ENCODE measurements at places on chromosomes 7 and 10.

DNA sequence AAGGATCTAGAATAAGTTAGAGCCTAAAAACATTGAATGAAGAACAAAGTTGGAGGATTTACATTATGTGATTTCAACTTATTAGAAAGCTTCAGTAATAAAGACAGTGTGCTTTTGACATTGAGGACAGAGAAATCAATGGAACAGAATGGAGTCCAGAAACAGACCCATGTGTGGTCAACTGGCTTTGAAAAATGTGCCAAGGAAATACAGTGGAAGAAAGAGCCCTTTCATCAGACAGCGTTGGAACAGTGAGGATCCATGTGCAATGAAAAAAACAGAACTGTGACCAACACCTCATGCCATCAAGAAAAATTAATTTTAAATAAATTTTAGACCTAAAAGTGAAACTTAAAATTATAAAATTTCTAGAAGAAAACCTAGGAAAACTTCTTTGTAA, 50.6 kb upstream of the LRRC18 start:
- H3K27ac ChIP-seq = no peak overlapping the region
- DNase-seq = no peak
- H3K36me3 ChIP-seq = no peaks in the 10 kb centered on the region
- H3K4me3 ChIP-seq = no peak overlapping the region
- H3K4me1 ChIP-seq = no peaks in the 10 kb centered on the region
- no peaks in the 10 kb centered on the region for H3K27me3 ChIP-seq

DNA sequence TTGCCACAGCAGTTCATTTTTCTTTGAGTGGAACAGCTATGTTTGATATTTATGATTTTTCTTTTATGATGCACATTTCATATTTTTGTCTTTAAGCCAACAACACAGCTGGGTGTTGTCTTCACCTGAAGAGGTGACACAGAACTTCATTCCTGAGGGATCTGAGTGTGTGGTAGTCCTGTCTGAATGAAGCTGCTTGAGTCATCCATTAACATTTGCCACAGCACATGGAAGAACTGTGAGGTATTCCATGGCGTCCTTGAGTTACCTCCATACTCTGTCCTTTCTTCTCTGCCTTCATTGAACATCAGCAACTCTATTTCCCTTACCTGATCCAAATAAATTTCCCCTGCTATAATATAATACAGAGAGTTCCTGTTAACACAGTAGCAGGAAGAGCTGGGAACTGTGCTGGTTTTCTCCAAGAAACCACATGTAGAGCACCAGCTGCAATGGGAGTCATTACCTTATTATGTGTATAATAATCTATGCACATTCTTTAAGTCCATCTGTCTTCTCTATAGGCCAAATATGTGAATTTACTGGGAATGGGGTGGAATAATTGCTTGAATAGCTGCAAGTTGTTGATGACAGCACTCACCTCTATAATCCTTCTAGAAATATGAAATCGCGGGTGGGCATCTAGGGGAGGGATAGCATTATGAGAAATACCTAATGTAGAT, 72.4 kb upstream of the TAC1 start:
- no peak overlapping the region for H3K27ac ChIP-seq
- no peaks in the 10 kb centered on the region for H3K4me1 ChIP-seq

DNA sequence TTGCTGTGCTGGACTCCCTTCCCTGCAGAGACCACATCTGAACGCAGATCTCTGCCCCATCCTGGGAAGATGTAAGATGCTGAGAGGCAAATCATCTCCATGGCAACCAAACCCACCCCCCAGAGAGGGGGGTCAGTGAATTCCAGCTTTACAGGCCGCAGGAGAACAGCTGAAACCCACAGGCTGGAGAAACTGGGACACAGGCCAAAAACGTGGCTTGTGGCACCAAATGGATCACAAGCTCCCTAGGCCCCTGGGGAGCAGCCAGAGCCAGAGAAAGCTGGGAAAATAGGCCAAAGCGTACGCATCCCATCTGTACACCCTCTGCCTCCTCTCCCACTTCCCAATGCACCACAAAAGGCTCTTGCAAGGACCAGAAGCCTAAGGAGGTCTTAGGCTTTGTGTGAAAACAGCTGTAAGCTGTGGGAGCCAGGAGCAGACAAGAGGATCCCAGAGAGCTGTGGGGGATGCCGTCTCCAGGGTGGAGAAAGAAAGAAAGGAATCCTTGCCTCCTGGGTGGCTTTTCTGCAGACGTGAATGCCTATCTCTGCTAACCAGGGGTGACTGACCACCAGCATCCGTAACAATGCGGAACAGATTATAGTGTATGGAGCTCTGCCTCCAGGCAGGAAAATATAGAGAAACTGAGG, 59.5 kb downstream of the TMEM130 start:
- no peaks in the 10 kb centered on the region for H3K36me3 ChIP-seq
- H3K27ac ChIP-seq = no peak overlapping the region
- DNase-seq = no peak
- no peaks in the 10 kb centered on the region for H3K4me1 ChIP-seq
- no peak overlapping the region for H3K4me3 ChIP-seq
- H3K27me3 ChIP-seq = no peaks in the 10 kb centered on the region

GRCh38 chr10:49162063-49162462, 26.1 kb downstream of the TMEM273 start:
- no peak for DNase-seq
- no peaks in the 10 kb centered on the region for H3K36me3 ChIP-seq
- no peaks in the 10 kb centered on the region for H3K4me1 ChIP-seq
- no peaks in the 10 kb centered on the region for H3K27me3 ChIP-seq
- no peak overlapping the region for H3K27ac ChIP-seq
- no peak overlapping the region for H3K4me3 ChIP-seq

DNA sequence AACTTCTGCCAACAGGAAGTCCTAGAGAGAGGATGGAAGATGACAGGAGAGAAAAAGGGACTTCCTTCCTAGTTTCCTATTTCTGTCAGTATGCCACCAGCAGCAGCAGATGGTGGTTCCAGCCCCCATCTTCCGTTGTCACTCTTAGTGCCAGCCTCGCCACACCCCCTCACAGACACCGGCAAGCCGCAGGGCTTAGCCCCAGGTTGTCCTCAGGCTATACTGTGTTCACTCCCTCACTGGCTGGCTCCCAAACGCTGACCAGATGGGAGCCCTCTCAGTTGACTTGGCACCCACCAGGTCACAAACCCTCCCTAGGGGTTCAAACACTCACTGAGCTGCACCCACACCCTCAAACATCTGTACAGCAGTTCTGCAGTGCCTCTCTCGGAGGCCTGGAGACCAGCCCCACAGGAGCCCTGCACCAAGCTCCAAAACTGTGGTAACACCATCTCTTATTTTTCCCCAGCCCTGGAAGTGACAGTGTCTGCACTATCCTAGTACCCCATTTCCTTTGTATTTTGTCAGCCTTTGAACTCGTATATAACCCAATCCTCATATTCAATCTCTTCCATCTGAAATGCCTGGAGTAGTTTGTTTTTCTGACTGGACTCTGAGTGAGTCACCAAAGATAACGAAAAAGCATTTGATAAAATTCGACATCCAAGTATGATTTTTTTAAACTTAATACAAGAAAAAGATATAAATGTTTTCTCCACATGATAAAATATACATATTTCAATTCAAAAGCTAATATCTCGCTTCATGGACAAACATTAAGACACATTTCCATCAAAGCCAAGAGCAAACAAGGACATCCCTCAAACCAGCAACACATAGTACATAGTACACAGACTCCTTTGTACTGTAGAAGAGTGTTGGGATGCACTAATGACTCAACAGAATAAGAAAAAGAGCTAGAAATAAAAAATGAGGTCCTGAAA, 34.5 kb downstream of the SMURF1 start:
- no peaks in the 10 kb centered on the region for H3K36me3 ChIP-seq
- no peak for DNase-seq
- H3K4me3 ChIP-seq = no peak overlapping the region
- no peaks in the 10 kb centered on the region for H3K27me3 ChIP-seq
- H3K4me1 ChIP-seq = peaks cover 11% of the 10 kb centered on the region

DNA sequence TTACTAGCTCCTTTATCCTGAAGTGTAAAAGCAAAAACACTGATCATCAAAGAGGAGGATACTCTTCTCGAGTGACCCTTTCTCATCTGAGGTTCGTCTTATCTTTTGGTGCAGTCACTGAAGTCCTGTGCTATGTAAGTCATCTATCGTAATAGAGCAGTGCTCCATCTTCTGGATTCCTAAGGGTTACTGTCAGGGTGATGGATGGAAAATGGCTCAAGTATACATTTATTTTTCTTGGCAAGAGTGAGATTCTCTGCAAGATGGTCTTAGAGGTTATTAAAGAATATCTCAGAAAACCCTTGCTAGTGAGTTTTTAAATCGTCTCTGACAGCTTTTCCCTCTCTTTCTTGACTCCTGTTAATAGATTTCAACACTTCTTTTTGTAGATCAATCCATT, 12.4 kb downstream of the PRKG1 start:
- no peaks in the 10 kb centered on the region for H3K4me1 ChIP-seq
- H3K27ac ChIP-seq = no peak overlapping the region
- H3K4me3 ChIP-seq = no peak overlapping the region
- no peak for DNase-seq
- no peaks in the 10 kb centered on the region for H3K27me3 ChIP-seq

GRCh38 chr10:91974960-91975359, 51.4 kb downstream of the BTAF1 start:
- no peaks in the 10 kb centered on the region for H3K27me3 ChIP-seq
- H3K27ac ChIP-seq = no peak overlapping the region
- no peak for DNase-seq
- peaks cover 10% of the 10 kb centered on the region for H3K4me1 ChIP-seq
- no peak overlapping the region for H3K4me3 ChIP-seq

- no peak for DNase-seq
- H3K27me3 ChIP-seq = no peaks in the 10 kb centered on the region
- no peak overlapping the region for H3K27ac ChIP-seq
- no peak overlapping the region for H3K4me3 ChIP-seq
- no peaks in the 10 kb centered on the region for H3K36me3 ChIP-seq
Measured at GRCh38 chr7:108648989-108649388, 79.3 kb downstream of the DNAJB9 start.

DNA sequence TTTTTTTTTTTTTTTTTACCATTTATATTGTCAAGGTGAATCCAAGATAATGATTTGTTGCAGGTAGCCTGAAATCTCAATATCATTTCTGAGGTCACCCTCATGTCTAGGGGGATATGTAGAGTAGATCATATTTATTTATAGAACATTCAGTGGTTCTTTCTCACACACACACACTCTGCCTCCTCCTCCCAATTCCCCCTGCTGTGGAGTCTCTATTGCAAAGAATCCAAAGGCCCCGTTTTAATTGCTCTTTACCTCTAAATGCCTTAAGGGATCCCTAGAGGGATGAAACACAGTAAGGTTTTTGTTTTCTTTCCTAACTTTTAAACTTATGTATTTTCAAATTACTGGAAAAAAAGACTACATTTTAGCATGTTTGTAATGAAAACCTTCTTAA, 170.0 kb downstream of the PRKG1 start:
- DNase-seq = no peak
- no peak overlapping the region for H3K4me3 ChIP-seq
- no peak overlapping the region for H3K27ac ChIP-seq

- no peaks in the 10 kb centered on the region for H3K36me3 ChIP-seq
- no peak for DNase-seq
- H3K4me3 ChIP-seq = no peak overlapping the region
- H3K27me3 ChIP-seq = no peaks in the 10 kb centered on the region
- H3K27ac ChIP-seq = no peak overlapping the region
- H3K4me1 ChIP-seq = 0 out of 2 replicates have a peak, but pooled peaks cover 6% of the 10 kb centered on the region
Measured at GRCh38 chr7:28723336-28723735, 234.8 kb downstream of the TRIL start.

- H3K36me3 ChIP-seq = no peaks in the 10 kb centered on the region
- H3K4me3 ChIP-seq = no peak overlapping the region
- no peak for DNase-seq
- H3K27me3 ChIP-seq = no peaks in the 10 kb centered on the region
- H3K27ac ChIP-seq = no peak overlapping the region
Measured at GRCh38 chr10:105643660-105644059, 1002.6 kb downstream of the SORCS3 start.

- no peak for DNase-seq
- H3K27me3 ChIP-seq = no peaks in the 10 kb centered on the region
- no peak overlapping the region for H3K4me3 ChIP-seq
- no peak overlapping the region for H3K27ac ChIP-seq
- H3K36me3 ChIP-seq = no peaks in the 10 kb centered on the region
Measured at GRCh38 chr7:139673230-139673629, 104.6 kb downstream of the HIPK2 start.

DNA sequence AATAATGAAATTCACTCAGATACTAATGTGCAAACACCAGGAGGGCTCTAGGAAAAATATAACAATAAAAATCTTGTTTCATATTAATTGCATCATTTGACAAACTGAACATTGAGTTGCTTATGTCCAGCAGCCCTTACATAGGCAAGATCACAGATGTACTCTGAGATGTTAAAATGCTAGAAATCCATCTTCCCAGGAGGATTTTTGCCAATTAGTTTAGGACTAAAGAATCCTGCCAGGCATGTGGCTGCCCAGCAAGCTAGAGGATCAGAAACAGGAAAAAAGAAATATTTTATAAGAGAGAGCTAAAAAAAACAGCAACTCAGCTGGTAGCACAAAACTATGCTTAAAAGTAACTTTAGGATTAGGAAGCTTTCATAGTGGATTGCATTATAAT, 407.8 kb downstream of the NXPH1 start:
- no peak for DNase-seq
- no peaks in the 10 kb centered on the region for H3K27me3 ChIP-seq
- H3K4me3 ChIP-seq = no peak overlapping the region
- no peak overlapping the region for H3K27ac ChIP-seq
- H3K4me1 ChIP-seq = no peaks in the 10 kb centered on the region
- no peaks in the 10 kb centered on the region for H3K36me3 ChIP-seq

GRCh38 chr7:151835636-151836035, 41.3 kb downstream of the PRKAG2 start:
- peaks cover 47% of the 10 kb centered on the region for H3K27me3 ChIP-seq
- H3K4me3 ChIP-seq = no peak overlapping the region
- H3K36me3 ChIP-seq = no peaks in the 10 kb centered on the region
- no peak overlapping the region for H3K27ac ChIP-seq
- H3K4me1 ChIP-seq = no peaks in the 10 kb centered on the region
- DNase-seq = no peak

GRCh38 chr7:6451224-6451705, 3.5 kb upstream of the DAGLB start:
- H3K4me1 ChIP-seq = no peaks in the 10 kb centered on the region
- no peak for DNase-seq
- no peak overlapping the region for H3K4me3 ChIP-seq
- H3K27me3 ChIP-seq = no peaks in the 10 kb centered on the region
- no peak overlapping the region for H3K27ac ChIP-seq
- H3K36me3 ChIP-seq = no peaks in the 10 kb centered on the region

- DNase-seq = no peak
- H3K4me1 ChIP-seq = peaks cover 21% of the 10 kb centered on the region
- H3K27me3 ChIP-seq = no peaks in the 10 kb centered on the region
- H3K36me3 ChIP-seq = no peaks in the 10 kb centered on the region
- no peak overlapping the region for H3K27ac ChIP-seq
Measured at GRCh38 chr10:101055411-101055810, 6.4 kb upstream of the KAZALD1 start.

All from MM.1S (cell line).